Mammary epithelial cell (primary cell): ENCODE measurements at places on chromosomes 2 and 18. TPM values are rescaled to one million over a fixed set of nuclear protein-coding genes. Genes with fewer than 3 reads are reported as not detected.

GRCh38 chr2:220296174-220296573 lies 668.7 kb downstream of the SLC4A3 start:
- no peak for DNase-seq

- DNase-seq: no peak
Observed at GRCh38 chr2:223681125-223681524, 79.0 kb upstream of the SCG2 start.

GRCh38 chr2:70515938-70516337 lies 37.7 kb downstream of the TGFA start:
- DNase-seq: no peak

GRCh38 chr2:145350011-145350410 lies 830.1 kb upstream of the ZEB2 start:
- no peak for DNase-seq

The FEV gene
- total RNA-seq: not detected

The GALNT14 gene
- 25.4 and 29.9 TPM in 2 replicates for total RNA-seq

The BABAM2 gene
- total RNA-seq: 35.0 TPM

The OSBPL1A gene
- total RNA-seq: 65.2 TPM

The CD28 gene
- total RNA-seq: not detected
